Upper lobe of right lung (tissue), 1 donor: ENCODE measurements at places on chromosomes 5 and 9. TPM values are rescaled to one million over a fixed set of nuclear protein-coding genes. Genes with fewer than 3 reads are reported as not detected.

The BAAT gene
- total RNA-seq: 1.0 TPM

The SV2C gene
- total RNA-seq: 0.32 TPM

The PGM5 gene
- 25.0 TPM for total RNA-seq

The FOXD4L5 gene
- total RNA-seq: 0.41 TPM

- no peak for DNase-seq
Measured at GRCh38 chr5:138466125-138466899, 1.0 kb downstream of the EGR1 start.

DNA sequence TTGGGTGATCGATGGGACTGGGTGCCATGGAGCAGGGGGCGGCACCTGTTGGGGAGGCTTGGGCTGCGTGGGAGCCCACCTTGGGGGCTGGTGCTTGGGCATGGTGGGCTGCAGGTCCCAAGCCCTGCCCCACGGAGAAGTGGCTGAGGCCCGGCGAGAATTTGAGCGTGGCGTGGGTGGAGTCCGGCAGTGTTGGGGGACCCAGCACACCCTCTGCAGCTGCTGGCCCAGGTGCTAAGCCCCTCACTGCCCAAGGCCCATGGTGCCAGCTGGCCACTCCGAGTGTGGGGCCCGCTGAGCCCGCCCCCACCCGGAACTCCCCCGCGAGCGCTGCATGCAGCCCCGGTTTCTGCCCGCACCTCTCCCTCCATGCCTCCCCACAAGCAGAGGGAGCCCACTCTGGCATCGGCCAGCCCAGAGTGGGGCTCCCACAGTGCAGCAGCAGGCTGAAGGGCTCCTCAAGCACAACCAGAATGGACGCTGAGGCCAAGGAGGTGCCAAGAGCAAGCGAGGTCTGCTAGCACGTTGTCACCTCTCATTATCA lies 1178.6 kb upstream of the CDH10 start:
- no peak for DNase-seq

- peak; percentile 75 for DNase-seq
Measured at GRCh38 chr5:139668064-139668880, 20.1 kb downstream of the CXXC5 start.

- DNase-seq: peak; percentile 57
Measured at GRCh38 chr9:134315716-134316448, 10.4 kb upstream of the RXRA start.

DNA sequence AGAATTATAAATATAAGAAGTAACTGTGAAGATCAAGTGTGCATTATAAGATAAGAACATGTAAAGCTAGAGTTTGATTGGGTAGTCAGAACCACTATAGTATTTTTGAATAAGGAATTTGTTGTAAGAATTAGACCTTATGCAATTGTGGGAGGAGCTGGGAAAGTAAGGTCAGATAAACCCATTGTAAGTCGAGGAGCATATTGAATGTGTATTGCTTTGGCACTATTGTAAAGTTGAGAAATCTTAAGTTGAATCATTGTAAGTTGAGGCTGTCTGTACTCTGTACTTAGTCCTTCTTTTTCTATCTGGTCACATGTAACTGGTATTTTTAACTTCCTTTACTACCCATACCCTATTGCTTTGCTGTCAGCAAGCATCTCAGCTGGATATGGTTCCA lies 158.7 kb downstream of the CCDC171 start:
- DNase-seq: no peak

DNA sequence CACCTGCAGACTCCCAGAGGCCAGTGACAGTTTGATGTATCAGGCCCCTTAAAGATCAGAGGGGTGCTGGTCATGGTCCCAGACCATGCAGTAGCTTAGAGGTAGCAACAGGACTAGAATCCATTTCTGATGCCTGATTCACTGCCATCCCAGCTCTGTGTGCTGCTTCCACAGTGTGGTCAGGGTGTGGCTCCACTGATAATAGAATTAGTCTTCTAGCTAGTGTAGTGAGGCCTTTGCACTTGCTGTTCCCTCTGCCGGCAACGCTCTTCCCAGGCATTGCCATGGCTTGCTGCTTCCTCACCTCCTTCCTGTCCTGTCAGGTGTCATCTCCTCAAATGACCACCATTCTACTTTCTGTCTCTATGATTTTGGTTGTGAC lies 15.8 kb downstream of the PPARGC1B start:
- DNase-seq: no peak

DNA sequence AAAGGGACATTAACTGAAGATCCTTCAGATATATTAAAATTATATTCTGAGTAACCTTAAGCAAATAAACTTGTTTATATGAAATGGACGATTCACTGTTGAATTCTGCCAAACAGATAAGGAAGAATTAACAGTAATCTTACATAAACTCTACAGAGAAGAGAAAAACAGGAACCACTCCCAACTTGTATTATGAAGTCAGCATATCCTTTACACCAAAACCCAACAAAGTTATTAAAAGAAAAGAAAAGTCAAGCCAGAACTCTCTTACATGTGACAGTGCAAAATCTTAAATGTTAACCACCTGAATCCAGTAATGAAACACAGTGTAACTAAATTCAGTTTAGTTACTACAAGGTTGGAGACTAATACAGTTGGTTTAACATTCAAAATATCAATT lies 185.8 kb downstream of the DEPDC1B start:
- no peak for DNase-seq

GRCh38 chr9:37206121-37206620 lies 85.8 kb downstream of the ZCCHC7 start:
- DNase-seq: peak; percentile 11

DNA sequence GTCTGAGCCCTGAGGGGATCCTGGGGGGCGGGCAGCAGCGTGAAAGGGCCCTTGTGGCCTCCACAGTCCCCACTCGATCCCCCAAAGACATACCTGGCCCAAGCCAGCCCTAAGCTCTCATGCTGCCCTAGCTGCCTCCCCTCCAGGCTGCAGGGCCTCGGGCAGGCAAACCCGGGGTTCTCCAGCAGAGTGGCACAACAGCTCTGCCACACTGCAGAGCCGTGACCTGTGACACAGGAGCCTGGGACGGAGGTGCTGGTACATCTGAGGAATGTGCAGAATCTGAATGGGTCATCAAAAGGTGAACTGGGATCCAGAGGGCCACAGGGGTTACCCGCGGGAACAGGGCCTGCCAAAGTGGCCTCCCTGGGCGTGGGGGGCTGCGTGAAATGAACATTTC lies 163.2 kb downstream of the DAB2IP start:
- peak; percentile 56 for DNase-seq

GRCh38 chr5:2374703-2375102 lies 376.8 kb downstream of the IRX2 start:
- DNase-seq: no peak

GRCh38 chr9:73284377-73284776 lies 132.7 kb downstream of the ANXA1 start:
- DNase-seq: no peak

DNA sequence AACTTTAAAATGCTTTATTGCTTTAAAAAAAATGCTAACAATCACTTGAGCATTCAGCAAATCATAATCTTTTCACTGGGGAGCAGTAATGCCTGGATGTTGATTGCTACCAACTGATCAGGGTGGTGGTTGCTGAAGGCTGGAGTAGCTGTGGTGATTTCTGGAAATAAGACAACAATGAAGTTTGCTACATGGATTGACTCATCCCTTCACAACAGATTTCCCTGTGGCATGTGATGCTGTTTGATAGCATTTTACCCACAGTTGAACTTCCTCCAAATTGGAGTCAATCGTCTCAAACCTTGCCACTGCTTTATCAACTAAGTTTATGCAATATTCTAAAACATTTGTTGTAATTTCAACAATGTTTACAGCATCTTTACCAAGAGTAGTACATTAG lies 83.3 kb downstream of the MLLT3 start:
- no peak for DNase-seq

DNA sequence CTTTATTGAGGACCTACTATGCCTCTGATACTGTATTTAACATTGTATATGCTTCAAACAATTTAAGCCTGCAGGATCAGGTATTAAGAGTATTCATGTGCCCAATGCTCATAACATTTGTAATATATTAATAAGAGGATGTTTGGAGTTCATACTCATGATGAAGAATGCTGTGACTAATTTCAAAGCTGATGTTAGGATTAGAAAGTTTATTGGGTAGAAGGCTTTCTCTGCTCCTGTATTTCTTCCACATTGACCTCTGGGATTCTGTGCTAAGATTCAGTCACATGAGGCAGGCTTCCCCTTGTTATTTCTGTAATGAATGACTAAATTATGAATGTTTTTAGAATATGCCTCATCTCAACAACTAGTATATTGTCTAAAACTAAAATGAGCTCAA lies 456.4 kb downstream of the NFIB start:
- no peak for DNase-seq

GRCh38 chr9:37987467-37987981 lies 81.5 kb downstream of the SHB start:
- peak; percentile 50 for DNase-seq

- DNase-seq: no peak
Measured at GRCh38 chr9:95874303-95874988, 1.0 kb upstream of the ERCC6L2 start.
